NCI-H1436 treated with DMSO at 0.1 percent for 48 hours (cell line): ENCODE measurements at places on chromosomes 3 and 15.

- DNase-seq, result no peak
Measured at GRCh38 chr3:58266577-58266976, 29.0 kb downstream of the ABHD6 start.

GRCh38 chr3:32968920-32969389 lies 17.5 kb downstream of the CCR4 start:
- DNase-seq, result no peak

DNA sequence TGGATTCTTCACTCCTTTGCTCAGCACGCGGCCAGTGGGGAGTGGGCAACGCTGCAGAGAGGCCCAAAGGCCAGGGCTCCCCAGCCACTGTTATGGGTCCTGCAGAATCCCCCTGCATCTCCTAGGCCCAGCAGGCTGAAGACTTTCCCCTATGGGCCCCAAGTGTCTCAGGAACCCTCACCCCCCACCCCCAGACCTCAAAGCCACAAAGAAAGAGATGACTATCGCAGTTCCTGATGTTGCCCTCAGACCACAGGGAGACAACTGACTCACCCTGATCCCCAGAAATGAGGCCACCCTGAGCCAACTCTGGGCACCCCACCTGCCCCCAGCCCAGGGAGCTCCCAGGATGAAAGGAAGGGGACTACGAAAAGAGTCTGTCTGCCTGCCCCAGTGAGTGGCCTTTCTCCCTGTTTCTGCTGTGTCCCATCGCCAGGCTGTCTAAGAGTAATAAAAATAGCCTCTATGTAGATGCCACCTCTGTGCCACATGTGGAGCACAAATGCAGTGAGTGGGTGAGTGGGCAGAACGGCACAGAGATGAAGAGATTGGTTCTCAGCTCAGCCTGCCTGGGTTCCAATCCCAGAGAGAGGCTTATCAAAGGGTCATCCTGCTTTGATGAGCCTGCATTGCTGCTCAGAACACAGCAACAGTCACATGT lies 283.0 kb downstream of the UACA start:
- no peak for DNase-seq

- no peak for DNase-seq
Measured at GRCh38 chr3:125108833-125109535, 53.2 kb upstream of the HEG1 start.
